ENCODE measurements at places on chromosomes 1 and 21.

- no peak for DNase-seq
These were observed 52.6 kb downstream of the LAMC1 start for GRCh38 chr1:183075861-183076260.

DNA sequence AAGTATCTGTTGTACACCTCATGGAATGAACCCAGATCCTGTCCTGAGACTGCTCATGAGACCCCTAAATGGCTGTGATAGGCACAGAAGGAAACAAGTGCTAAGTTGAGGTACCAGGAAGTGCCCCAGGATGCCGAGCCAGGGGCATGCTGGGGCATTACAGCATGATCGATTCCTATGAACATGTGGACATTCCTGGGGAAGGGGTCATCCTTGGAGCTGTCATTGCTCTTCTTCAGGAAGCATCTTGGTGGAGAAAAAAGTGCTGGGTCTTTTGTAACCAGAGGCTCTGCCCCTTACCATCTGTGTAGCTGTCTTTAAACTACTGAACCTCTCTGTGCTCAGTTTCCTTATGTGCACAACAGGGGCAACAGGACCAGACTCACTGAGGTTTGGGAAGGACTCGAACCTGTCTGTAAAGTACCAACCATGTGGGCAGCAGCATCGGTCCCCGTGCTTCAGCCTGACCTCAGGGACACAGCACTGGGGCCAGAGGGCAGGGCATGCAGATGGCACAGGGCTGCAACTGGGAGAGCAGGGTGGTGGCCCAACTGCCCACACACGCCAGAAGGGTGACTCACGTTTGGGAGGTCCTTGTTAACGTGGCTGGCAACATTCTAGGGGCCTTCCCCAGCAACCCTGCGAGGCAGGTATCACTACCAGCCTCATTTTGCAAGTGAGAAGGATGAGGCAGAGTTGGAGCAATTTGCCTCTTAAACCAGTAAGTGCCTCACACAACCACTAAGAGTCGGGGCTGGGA is 142.3 kb upstream of the EDN2 start:
- DNase-seq = no peak

GRCh38 chr1:44208226-44208625 is 5.0 kb upstream of the DMAP1 start:
- no peak for DNase-seq

DNA sequence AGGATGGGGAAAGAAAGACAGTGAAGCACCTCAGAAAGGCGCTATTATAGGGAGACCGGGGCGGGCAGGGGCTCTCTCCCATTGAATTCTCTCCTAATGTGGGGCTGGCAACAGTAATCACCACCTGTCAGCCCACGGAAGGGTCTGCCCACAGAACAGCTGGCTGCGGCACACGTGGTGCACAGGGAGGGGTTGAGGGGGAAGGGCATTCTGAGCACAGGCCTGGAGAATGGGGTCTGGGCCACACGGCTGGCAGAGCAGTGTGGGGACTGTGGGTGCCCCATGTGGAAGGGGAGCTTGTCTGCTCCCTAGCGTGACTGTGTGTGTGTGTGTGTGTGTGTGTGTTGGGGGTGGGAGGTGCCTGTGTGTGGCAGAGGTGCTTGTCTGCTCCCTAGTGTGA is 4.1 kb downstream of the OLFML3 start:
- DNase-seq = no peak

DNA sequence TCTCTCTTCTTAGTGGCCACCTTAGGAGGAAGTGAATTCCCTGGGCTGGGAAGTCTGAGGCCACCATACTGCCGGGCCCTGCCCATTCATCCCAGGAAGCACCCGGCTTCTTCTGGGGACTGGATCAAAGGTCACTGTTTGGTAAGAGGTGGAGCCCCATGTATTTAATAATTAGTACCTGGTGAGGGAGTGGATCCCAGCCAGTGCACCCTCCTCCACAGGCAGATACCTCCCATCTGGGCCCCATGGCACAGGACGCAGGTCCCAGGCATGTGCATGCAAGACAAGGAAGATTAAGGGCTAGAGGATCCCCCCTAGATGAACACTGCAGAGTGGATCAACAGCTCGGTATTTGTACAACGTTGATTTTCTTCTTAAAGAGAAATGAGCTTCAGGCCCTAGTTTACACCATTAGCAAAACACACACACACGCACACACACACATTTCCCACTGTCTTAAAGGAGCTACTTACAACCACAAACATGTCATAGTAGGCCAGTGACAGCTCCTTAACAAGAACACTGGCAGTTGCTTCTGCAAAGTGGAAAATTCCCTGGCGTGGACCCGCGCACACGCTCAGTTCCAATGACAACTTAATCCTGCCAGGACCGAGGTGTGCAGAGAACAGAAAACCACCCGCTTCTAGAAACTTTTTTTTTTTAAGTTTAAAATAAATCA is 90.7 kb downstream of the MRPL37 start:
- no peak for DNase-seq

DNA sequence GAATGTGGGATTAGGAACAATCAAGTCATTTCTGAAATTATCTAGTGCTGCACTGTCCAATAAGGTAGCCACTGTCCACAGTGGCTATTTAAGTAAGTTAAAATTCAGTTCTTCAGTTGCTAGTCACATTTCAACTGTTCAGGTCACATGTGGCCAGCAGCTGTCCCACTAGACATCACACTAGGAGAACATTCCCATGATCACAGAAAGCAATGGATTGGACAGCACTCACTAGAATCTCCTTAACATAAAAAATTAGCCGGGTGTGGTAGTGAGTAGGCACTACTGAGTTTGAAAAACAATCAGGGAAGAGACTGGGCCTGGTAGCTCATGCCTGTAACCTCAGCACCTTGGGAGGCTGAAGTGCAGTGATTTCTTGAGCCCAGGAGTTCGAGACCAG is 33.6 kb downstream of the NUP133 start:
- DNase-seq = no peak

GRCh38 chr1:168567007-168567406 is 9.4 kb upstream of the XCL1 start:
- DNase-seq = no peak

GRCh38 chr1:19182223-19182622 is 27.8 kb downstream of the UBR4 start:
- DNase-seq = no peak

DNA sequence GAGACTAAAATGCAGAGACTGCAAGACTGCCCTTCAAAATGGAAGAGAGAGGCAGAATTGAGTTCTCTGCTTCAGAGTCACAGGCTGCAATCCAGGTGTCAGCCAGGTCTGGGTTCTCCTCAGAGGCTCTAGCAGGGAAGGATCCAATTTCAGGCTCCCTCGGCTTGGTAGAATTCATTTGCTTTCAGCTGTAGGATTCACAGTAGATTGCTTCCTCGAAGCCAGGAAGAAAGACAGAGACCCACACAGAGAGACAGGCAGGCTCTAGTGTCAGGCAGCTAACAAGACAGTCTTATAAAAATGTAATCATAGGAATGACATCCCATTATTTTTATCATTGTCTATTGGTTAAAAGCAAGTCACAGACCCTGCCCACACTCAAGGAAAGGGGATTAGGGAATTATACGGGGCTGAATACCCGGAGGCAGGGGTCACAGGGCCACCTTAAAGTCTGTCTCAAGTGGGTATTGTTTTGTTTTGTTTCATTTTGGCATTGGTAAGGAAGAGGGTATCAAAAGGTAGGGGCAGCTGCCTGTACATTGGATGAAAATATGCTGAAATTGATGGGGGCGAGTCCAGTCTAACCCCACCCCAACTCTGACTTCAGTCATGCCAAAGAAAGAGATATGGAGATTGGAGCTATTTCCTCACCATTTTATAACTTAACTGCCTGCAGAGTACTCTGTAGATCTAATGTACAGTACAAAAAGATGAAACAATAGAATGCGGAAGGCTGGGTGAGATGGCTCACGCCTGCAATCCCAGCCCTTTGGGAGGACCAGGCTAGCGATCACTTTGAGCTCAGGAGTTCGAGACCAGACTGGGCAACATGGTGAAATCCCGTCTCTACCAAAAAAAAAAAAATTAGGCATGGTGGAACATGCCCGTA is 9.5 kb upstream of the TBCE start:
- DNase-seq = no peak

DNA sequence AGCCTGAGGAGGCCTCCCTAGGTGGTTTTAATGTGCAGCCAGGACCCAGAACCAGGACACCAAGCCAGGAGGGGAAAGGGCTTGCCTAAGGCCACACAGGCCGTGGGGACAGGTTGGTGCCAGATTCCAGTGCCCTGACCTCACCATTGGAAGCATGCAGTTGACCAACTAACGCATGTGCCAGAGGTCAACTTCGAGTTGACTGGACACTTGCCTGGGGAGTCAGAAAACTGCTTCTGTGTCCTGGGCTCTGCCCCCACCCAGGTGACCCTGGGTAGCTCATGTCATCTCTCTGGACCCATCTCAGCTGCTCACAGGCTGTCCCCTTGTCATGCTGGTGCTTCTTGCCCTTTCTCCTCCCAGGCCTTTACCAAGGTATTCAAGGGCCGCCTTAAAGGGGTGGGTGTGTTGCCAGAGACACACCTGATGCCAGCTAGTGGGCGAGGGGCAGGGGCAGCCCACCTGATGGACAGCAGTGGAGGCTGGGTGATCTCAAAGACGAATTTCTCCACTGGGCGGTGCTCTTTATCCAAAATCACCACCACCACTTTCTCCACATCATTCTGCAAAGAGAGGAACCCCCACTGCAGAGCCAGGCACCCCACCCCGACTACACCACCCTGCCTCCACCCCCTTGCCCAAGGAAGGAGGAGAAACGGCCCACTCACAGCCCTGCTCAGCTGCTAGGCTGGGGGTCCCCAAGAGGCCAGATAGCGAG is 4.4 kb downstream of the MAD2L2 start:
- no peak for DNase-seq

- no peak for DNase-seq
These were observed 4.3 kb downstream of the SLC30A1 start for GRCh38 chr1:211574705-211575104.

All from NCI-H2081 (cell line).